ENCODE measurements at places on chromosomes 4 and X.

DNA sequence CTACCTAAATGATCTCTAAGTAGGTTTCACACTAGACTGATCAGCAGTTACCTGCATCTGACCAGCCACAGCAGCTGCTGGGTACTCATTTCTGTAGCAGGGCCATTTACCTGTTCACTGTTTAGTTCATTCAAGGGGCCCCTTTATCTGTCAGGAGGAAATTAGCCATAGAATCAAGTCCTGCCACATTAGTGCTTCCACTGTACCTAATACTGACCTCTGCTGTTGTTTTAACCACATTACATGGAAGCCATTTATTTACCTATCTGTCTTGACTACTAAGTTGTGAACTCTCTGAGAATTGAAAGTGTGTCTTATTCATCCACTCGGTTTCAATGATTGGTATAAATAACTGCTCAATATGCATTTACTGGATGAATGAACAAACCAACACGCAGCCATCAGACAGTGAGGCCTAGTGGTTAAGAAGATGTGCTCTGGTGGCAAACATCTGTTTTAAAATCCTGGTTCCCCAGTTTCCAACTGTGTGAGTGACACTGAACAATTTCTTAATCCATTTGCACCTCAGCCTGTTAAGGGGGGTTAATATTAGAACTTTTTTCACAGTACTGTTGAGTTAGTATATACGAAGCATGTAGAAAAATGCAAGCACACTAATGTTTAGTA is 30.0 kb upstream of the ANXA5 start:
- DNase-seq: no peak

- DNase-seq: no peak
These were observed 260.1 kb upstream of the FTHL17 start for GRCh38 chrX:31331928-31332327.

- no peak for DNase-seq
These were observed 32.2 kb downstream of the NDP start for GRCh38 chrX:43940816-43941474.

- DNase-seq: no peak
These were observed 345.3 kb upstream of the BMP3 start for GRCh38 chr4:80685214-80685613.

- no peak for DNase-seq
These were observed 72.5 kb downstream of the AFAP1 start for GRCh38 chr4:7867191-7867590.

GRCh38 chr4:158728236-158728635 is 5.0 kb upstream of the PPID start:
- DNase-seq: no peak

GRCh38 chrX:87272491-87272890 is 245.1 kb upstream of the KLHL4 start:
- no peak for DNase-seq

DNA sequence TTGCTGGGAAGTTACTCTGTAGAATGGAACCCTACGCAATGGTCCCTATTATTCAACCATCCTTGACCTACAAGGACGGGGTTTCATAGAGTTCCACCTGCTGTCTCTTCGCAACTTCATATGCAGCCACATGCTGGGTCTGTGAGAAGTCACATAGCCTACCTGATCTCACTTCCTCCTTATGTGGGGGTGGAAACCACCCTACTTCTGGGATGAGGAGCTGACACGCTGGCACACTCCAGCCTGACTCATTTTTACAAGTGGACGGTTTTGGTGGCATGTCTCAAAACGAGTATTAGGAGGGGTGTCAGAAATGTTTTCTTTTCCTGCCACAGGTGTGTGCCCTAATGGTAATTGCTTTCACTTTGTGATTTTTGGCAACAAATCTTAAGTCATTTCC is 36.8 kb upstream of the ARSD start:
- no peak for DNase-seq

DNA sequence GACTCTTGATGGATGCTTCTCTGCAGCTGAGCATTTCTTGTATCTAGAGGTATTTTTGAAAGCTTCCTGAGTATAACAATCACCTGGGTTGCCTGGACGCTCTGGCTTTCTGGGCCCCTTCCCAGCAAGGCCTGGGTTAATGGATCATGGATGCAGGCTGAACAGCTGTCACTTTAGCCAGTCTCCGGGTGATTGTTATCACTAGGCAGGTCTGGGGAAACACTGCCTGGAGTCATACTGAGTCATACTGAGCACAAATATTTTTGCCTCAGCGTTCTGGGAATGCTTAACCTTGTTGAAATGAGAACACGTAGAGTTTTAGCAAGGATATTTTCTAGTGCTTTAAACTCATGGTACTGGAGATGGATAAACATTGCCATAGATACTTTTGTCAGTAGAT is 102.6 kb downstream of the PHEX start:
- DNase-seq: no peak

GRCh38 chr4:22174640-22175039 is 226.1 kb upstream of the KCNIP4 start:
- no peak for DNase-seq

GRCh38 chrX:10798041-10798440 is 177.7 kb upstream of the MID1 start:
- DNase-seq: no peak

DNA sequence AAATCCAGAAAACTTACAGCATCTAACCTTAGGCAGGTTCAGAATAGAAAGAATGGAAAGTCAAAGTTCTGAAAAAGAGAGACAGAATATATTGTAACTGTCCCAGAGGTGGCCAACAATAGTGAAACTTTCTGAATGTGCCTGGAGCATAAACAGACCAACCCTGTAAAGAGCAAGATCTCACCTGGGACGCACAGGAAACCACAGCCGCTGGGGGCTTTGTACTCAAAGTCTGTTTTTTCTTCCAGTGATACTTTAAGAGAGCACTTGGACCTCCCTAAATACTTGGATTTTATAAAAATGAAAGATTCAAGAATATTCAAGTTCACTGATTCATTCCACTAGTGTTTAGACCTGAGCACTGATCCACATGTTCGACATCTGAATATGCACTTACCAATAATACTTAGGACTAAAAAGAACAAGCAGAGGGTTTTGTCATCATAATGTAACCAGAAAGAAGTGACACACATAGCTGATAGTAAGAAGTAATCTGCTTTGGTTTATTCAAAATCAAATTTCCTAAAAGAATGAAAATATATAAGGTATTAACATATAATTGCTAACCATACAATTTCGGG is 35.3 kb downstream of the ARAP2 start:
- no peak for DNase-seq

DNA sequence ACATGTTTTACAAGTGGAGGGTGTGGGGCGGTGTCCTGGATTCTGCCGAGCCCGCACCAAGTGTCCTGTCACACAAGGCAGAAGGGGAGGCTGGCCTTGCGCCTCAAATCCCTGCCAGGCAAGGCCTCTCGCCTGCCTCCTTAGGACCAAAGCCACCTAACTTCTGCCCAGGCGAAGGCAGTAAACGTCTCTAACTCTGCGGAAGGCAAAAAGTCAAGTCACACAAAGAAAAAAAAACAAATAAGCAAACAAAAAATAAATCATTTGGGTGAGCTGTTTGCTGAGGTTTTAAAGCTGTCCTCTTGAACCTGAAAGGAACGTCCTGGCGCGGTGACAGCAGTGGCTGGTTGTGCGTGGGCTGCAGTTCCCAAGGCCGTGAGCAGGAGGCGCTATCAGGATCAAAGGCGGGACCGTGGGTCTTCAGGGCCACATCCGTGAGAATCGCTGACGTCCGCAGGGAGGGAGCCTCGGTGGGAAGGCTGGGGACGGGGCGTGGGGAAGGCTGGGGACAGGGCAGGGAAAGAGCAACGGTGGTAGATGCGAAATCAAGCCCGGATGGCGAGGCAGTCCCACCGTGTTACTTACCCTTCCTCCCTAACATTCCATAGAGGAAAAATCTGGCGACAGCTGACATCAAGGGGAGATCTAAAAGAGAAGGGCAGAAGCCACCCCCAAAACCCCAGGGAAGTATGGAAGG is 99.1 kb downstream of the TRAPPC11 start:
- no peak for DNase-seq

DNA sequence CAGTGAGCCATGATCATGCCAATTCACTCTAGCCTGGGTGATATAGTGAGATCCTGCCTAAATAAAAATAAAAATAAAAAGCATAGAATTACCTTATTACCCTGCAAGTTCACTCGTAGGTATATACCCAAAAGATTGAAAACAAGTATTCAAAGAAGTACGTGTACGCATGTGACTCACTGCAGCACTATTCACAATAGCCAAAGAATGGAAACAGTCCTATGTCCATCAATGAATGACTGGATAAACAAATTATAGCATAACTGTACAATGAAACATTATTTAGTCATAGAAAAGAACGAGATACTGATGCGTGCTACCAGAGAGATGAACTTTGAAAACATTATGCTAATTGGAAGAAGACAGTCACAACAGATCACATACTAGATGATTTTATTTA is 204.6 kb upstream of the DIAPH2 start:
- DNase-seq: no peak

GRCh38 chrX:9747644-9748043 is 18.0 kb downstream of the GPR143 start:
- DNase-seq: no peak

GRCh38 chr4:77248805-77249204 is 91.8 kb downstream of the CCNG2 start:
- no peak for DNase-seq

- no peak for DNase-seq
These were observed 570.9 kb downstream of the ADGRL3 start for GRCh38 chr4:61771056-61771455.

GRCh38 chr4:127335732-127336131 is 297.0 kb upstream of the INTU start:
- no peak for DNase-seq

- no peak for DNase-seq
These were observed 166.7 kb upstream of the MAB21L2 start for GRCh38 chr4:150415213-150415612.
